ENCODE measurements at places on chromosomes 11 and 22.

GRCh38 chr22:49053578-49053977 lies 774.1 kb downstream of the BRD1 start:
- no peak for DNase-seq

- DNase-seq: peak; percentile 44
These were observed at the start of gene ASRGL1 for GRCh38 chr11:62337303-62338181. Gene ASRGL1, plus strand, starts transcription at chr11:62337448. Its CDS starts 530 bp downstream, at chr11:62337978.

- DNase-seq: no peak
These were observed 11.0 kb upstream of the MICALL1 start for GRCh38 chr22:37894939-37895670.

- DNase-seq: no peak
These were observed 874 bp upstream of the PLAAT4 start for GRCh38 chr11:63535734-63536133.

DNA sequence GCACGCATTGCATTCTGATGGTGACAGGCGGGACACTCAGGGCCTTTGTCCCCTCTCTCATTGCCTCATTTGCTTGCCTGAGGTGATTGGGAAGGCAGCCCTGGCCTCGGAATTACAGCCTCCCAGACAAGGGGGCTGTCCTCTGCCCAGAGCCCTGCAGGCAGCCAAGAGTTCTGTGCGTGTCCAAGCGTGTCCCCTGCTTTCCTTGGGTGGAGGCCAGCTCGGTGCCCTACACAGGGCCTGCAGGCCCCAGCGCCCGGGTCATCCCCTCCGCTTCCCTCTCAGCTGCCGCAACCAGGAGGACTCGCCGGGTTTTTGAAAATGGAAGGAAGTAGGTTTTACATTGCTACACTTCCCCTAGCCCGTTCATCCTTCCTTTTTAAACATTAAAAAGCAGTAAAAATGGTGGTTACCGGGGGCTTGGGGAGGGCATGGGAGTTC lies 1.9 kb downstream of the GRAMD4 start:
- DNase-seq: no peak

GRCh38 chr11:9745411-9746211 lies 81.7 kb downstream of the SWAP70 start:
- no peak for DNase-seq

- DNase-seq: no peak
These were observed 820 bp downstream of the MFRP start for GRCh38 chr11:119345685-119346084.

GRCh38 chr11:17588166-17588565 lies 41.1 kb downstream of the OTOG start:
- no peak for DNase-seq

DNA sequence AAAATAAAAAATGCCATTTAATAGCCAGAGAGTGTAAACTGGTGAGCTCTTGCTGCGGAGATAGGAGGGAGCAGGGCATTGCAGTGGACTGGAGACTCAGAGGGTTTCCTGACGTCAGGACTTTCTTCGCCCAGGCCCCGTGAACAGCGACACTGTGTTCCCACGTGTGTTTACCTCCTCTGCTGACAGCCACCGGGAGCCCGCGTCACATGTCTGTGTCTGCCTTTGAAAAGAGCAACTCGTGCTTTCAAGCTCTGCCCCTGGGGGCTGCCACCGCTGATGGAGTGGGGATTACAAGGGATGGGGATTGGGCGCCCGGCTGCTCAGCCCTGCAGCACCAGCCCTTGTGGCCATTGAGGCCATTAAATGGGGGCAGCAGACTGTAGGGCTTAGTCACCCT lies 3.3 kb downstream of the TANGO2 start:
- no peak for DNase-seq

- no peak for DNase-seq
These were observed 86.8 kb downstream of the NECTIN1 start for GRCh38 chr11:119641983-119642745.

DNA sequence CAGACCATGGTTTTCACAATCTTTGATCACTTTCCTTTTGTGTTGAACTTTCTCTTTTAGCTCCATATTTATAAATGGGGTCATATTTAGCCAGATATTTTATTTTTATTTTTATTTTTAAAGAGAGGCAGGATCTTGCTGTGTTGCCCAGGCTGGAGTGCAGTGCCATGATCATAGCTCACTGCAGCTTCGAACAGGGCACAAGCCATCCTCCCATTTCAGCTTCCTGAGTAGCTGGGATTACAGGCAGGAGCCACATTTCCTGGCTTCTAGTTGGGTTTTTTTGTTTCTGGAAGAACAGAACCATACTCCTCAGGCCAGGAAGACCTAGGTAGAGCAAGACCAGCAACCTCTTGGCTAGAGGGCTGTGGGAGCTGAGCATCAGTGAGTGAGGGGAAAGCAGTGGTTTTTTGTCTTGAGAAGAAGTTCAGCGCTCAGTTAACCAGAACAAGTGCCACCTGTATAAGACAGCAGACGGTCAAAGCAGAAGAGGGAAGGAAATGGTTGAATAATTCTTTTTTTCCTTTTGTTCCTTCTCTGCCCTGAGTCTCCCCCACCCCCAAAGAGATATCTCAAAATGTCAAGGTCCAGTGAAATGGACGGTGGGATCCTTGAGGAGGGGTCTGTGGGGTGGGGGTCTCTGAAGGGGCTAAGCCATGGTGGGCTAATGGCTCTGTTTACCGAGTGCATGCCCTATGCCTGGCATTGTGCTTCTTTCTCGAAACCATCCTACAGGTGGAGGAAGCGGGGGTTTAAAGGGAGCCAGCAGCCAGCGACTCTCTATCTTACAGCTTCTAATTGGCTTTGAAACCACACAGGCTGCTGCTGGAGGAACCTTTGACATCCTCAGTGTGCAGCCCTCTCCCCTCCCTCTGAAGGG lies 63.0 kb downstream of the PTPRJ start:
- DNase-seq: no peak

DNA sequence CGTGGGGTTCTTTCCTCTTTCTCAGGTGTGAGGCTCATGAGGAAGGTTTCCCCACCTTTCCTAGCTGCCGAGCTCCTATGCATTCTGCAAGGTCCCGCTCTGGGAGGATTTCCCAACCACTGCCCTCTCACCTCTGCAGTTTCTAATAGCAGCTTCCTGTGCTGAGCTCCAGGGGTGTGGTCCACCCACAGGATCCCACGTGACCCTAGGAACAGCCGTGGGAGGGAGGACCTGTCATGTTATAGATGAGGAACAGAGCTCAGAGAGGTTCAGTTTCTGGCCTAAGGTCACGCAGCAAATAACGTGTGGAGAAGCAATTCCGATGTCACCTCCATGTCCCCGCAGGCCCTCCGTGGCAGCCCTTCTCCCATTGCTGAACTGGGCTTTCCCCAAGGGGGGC lies 38.5 kb downstream of the FLRT1 start:
- DNase-seq: no peak

GRCh38 chr11:128095466-128095981 lies 491.8 kb downstream of the ETS1 start:
- no peak for DNase-seq

DNA sequence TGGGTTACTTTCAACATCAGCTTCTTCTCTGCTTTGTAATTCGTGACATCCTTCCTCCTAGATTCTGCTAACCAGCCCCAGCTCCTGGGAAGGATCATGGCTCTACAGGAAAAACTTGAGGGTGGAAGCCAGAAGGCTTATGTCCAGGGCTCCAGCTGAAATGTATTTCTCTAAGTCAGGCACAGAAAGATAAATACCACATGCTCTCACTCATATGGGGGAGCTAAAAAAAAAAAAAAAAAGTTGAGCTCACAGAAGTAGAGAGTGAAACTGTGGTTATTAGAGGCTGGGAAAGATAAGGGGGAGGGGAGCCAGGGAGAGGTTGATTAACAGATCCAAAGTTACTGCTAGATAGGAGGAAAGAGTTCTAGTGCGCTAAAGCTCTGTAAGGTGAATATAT lies 74.9 kb downstream of the DSCAML1 start:
- DNase-seq: no peak

DNA sequence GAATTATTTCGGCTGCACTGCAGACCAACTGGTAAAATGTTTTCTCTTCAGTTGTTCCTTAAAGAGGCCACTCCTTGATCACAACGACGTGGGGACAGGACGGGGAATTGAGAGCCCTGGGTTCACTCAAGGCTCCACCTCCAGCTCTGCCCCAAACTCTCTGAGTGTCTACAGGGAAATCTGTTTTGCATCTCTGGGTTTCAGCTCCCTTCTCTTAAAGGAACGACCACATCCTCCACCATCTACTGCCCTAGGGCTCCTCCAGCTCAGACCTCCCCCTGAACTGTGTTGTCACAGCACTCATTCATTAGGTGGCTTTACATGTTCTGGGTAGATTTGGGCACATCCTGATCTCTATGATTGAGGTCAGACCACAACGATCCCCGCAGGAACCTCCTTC lies 5.1 kb upstream of the PPFIA1 start:
- no peak for DNase-seq

- no peak for DNase-seq
These were observed 21.4 kb downstream of the XRRA1 start for GRCh38 chr11:74927496-74927895.

DNA sequence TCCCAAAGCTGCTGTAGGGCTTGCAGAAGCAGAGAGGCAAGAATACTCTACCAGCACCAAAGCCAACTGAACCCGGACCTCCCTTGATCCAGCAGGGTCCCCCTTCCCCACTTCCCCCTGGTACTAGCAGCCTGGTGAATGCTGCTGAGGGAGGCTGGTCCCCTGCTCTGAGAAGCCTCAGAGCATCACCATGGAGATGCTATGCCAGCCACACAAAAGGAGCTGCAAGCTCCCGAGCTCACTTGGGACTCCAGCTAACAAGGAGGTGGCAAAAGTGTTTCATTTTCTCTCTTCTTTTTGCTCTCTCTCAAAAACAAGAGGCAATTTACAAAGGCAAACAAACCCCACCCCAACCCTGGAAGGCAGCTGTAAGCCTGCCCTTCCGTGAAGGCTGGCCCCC lies 509.8 kb downstream of the BUD13 start:
- no peak for DNase-seq

- DNase-seq: no peak
These were observed 34.0 kb downstream of the MIAT start for GRCh38 chr22:26691377-26691716.

GRCh38 chr11:109864151-109864661 lies 229.0 kb upstream of the ZC3H12C start:
- no peak for DNase-seq

DNA sequence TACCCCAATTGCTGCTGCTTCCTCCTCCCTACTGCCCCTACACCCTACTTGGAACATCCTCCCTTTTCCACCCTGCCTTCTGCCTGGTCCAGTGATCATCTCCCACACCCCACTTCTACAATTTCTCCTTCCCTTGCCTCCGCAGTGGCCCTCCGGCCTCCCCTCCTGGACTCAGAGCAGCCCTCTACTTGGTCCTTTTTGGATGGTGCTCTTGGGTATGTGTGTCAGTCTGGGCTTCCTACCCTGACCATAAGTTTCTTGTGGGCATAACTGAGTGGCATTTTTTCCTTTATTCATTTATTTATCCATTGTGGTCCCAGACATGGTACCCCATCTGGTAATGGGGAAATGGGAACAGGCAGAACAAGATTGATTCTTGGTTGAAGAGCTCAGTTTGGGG lies 111.4 kb upstream of the NAV2 start:
- DNase-seq: no peak

- DNase-seq: no peak
These were observed 15.1 kb downstream of the TBX1 start for GRCh38 chr22:19775496-19776325.

DNA sequence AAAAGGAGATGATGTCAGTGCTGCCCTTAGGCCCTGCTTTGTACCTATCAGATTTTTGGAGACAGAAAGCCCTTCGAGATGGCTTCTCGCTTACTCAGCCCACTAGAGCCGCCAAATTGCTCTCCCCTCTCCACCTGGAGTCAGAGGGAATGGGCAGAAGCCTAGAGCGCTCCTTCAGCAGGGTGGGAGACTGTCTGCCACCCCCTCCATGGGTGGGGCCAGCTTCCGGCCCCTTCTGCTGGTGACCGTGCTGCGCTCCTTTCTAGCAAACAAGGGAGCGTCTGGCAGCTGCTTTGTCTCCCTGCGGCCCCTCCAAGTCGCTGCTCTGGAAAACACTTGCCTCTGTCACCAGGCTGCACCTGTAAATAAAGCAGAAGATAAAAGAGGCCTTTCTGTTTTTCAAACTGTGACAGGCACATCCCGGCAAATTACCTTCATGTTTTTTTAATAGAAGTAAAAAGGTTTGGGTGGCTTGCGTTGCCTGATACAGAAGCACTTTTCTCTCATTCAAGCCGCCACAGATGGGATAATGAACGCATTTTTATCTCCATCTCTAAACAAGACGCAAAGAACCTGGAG lies 145.7 kb upstream of the NECTIN1 start:
- no peak for DNase-seq

DNA sequence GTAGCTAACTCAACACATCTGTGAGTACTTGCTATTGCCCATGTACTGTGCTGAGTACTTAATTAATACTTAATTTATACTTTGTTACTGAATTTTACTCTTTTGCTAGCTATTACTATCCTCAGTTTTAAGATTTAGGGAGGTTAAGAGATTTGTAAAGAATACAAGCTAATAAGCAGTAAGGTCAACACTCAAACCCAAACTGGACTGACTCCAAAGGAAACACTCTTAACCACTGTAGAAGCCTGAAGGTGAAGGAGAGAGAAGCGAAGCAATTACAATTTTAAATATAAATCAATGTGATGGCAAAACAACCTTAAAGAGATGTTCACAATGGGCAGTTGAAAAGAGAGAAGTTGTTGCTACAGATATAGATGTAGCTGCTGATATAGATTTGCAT lies 204.5 kb downstream of the GUCY1A2 start:
- no peak for DNase-seq

GRCh38 chr11:69446108-69446507 lies 35.4 kb upstream of the LINC01488 start:
- DNase-seq: no peak

DNA sequence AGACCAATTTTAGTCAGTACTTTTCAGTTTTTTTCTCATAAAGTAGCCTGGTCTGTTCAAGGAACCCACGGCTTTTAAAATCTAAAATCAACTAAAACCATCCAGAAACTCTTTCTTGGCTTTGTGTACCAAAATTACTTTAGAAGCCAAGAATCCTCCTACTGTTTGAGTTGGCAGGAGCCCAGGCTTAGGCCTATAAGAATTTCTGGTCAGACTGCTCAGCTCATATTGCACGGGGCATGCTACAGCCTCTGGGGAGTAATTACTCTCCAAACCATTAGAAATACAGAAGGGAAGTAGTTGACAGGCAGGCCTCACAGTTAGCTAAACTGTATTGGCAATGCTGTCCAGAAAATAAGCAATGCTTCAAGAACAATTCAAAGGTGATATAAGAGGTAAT lies 1862.9 kb upstream of the RAG2 start:
- no peak for DNase-seq

- DNase-seq: no peak
These were observed 7.9 kb upstream of the CYTH4 start for GRCh38 chr22:37274380-37274862.

- no peak for DNase-seq
These were observed 139.4 kb downstream of the TEAD1 start for GRCh38 chr11:12813371-12814225.
